HFFc6 (cell line): ENCODE measurements at places on chromosomes 3 and 15.
A peak's percentile ranks its signal among the peaks of the same experiment; 100 is the strongest.

- no peaks in the 10 kb centered on the region for H3K27me3 ChIP-seq
- no peak overlapping the region for H3K27ac ChIP-seq
- DNase-seq, result peak; percentile 45
- no peaks in the 10 kb centered on the region for H3K36me3 ChIP-seq
- H3K4me1 ChIP-seq, result no peaks in the 10 kb centered on the region
These were observed 384.1 kb downstream of the PLOD2 start for GRCh38 chr3:145776782-145777408.

DNA sequence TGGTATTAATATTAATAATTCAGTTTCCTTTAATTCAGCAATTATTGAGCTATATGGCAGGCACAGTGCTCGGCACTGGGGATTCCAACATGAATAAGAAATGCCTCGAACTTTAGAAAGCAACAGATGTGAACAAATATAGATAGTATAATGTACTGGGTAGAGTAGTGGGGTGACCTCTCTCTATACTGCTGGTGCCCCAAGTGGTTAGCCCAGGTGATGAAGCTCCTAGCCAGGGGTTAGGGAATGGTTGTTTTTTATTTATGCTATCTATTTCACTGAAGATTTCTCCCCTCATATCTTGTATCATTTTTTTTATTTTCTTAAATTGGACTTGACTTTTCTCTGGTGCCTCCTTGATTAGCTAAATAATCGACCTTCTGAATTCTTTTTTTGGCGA is 62.1 kb downstream of the BHLHE40 start:
- H3K27ac ChIP-seq, result no peak overlapping the region
- H3K4me1 ChIP-seq, result peaks cover 13% of the 10 kb centered on the region
- no peak overlapping the region for H3K4me3 ChIP-seq
- no peaks in the 10 kb centered on the region for H3K36me3 ChIP-seq

DNA sequence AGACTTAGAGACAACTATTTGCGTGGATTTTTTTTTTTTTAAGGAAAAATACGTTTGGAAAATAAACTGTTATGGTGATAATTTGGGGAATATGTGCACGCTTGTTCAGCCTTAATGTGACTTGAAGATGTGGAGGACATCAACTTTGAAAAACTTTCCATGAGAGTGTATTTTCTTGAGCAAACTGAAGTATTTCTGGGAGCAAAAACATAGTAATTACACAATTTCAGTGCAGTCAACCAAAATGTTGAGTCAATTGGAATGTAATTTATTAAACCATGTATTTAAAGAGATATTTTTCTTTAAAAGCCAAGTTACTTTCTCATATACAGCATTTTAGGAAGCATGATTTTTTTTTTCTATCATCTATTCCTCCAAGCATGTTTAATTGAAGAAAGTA is 80.3 kb upstream of the FLNB start:
- H3K4me1 ChIP-seq, result peaks cover 12% of the 10 kb centered on the region
- H3K4me3 ChIP-seq, result no peak overlapping the region
- peaks cover 20% of the 10 kb centered on the region for H3K36me3 ChIP-seq
- no peak for DNase-seq
- H3K27ac ChIP-seq, result no peak overlapping the region
- peaks cover 2% of the 10 kb centered on the region; the same call in 1 of the 2 replicates for H3K27me3 ChIP-seq

DNA sequence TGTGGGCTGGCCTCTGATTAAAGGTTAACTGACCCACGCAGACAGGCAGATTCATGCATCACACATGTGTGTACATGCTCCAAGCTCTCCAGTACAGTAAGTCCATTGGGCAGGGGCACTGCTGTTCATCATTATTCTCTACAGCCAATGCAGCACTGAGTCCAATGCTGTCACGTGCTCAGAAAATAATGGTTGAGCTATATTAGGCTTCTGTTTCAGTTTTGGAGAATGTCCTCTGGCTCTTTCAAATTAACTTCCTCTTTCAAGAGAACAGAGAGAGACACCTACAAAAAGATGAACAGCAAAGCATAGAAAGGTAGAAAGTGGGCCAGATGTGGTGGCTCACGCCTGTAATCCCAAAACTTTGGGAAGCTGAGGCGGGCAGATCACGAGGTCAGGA is 202.6 kb downstream of the MEX3B start:
- H3K27ac ChIP-seq, result no peak overlapping the region
- no peaks in the 10 kb centered on the region for H3K4me1 ChIP-seq
- no peak for DNase-seq
- H3K27me3 ChIP-seq, result peaks cover 2% of the 10 kb centered on the region; the same call in 1 of the 2 replicates
- H3K36me3 ChIP-seq, result no peaks in the 10 kb centered on the region

DNA sequence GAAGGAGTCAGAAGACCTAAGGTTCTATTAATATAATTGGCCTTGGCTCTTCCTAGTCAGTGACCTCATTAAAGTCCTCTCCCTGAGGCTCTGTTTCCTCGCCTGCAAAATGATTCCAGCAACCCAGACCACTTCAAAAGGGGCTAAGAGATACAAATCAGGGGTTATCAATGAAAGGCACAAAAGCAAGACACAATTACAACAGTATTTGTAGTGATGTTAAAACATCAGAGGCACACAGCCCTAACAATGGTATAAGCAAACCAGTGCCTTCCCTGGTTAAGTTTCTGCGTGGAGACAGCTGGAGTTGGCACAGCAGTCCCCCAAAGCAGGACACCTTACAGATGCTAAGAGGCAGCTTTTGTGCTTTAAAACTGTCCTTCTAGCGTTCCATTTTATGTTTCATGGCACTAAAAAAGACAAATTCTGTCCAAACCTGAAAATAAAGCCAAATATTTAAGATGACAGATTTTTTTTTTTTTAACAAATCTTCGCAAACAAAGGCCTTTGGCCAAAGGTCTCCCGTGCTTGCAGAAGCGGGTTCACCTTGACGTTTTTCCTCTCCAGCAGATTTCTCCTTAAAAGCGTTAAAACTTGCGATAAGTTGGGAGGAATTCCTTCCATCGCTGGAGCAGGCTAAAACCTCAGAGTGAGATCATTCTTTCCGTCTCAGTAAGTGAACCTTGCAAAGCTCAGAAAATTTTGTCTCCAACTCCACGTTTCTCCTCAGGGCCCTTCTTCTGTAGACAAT is 999 bp downstream of the ZNF280D start:
- H3K27me3 ChIP-seq, result no peaks in the 10 kb centered on the region
- peaks cover 34% of the 10 kb centered on the region for H3K4me1 ChIP-seq
- peak; percentile 20 for DNase-seq
- H3K27ac ChIP-seq, result peak overlapping the region; percentile 100

- peaks cover 89% of the 10 kb centered on the region for H3K36me3 ChIP-seq
- H3K27me3 ChIP-seq, result peaks cover 32% of the 10 kb centered on the region
- H3K4me1 ChIP-seq, result peaks cover 77% of the 10 kb centered on the region
- H3K4me3 ChIP-seq, result peak overlapping the region; percentile 97
- DNase-seq, result no peak
These were observed 4.9 kb downstream of the OXTR start for GRCh38 chr3:8764528-8764927.

GRCh38 chr3:42115215-42115614 is 24.1 kb downstream of the TRAK1 start:
- H3K4me3 ChIP-seq, result no peak overlapping the region
- H3K4me1 ChIP-seq, result peaks cover 53% of the 10 kb centered on the region
- peak overlapping the region; percentile 58 for H3K27ac ChIP-seq
- no peak for DNase-seq
- H3K36me3 ChIP-seq, result peaks cover 5% of the 10 kb centered on the region; the same call in 1 of the 2 replicates

GRCh38 chr3:62036726-62037125 is 336.6 kb downstream of the FEZF2 start:
- no peak for DNase-seq
- no peaks in the 10 kb centered on the region for H3K36me3 ChIP-seq
- H3K4me1 ChIP-seq, result peaks cover 27% of the 10 kb centered on the region
- H3K27ac ChIP-seq, result no peak overlapping the region; the same call in 1 of the 2 replicates
- no peak overlapping the region for H3K4me3 ChIP-seq

DNA sequence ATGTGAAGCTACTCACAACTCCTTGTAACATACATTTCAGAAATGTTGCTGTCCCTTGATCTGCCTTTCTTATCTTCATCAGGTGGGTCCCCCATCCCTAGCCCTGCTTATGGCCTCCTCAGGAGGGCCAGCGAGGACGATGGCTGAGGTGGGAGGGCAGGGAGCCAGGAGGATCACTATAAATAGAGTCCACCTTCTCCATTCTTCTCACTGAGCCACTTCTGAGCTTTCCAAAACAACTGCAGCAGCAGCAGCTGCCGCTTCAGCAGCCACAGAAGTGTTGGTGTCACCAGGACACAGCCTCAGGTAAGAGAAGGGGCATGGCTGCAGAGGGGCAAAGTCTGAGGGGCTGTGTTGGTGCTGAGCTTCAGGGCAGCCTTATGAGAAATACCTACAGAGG is 53.5 kb downstream of the ANAPC13 start:
- peaks cover 50% of the 10 kb centered on the region for H3K4me1 ChIP-seq
- peaks cover 4% of the 10 kb centered on the region for H3K27me3 ChIP-seq
- no peaks in the 10 kb centered on the region for H3K36me3 ChIP-seq
- H3K4me3 ChIP-seq, result no peak overlapping the region
- no peak for DNase-seq

DNA sequence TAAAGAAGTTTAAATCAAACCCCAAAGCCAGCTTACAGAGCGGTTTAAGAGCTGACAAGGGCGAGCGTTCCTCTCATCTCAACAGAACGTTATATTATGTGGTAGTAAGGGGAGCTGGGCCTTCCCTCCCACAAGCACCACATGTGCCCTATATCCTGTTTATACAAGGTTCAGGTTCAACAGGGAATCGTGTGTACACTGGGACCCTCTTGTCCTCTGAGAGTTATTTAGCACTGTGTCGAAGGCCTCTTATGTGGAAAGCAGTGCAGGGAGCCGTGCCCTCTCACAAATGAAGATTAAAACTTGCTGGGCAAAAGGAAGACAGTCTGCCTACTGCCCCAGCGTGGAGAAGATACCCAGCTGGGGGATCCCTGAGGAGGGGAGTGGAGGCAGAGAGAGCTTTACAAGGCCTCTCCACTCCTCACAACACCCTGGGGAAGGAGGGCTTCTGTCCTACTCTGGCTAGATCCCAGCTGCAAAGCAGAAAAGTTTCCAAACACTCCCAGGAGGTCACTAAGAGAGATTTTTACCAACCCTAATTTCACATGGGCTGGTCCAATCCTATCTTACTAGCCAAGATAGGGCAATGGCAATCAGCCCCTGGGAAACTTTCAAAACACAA is 2.9 kb downstream of the TLE3 start:
- H3K4me1 ChIP-seq, result peaks cover 33% of the 10 kb centered on the region
- no peak overlapping the region for H3K27ac ChIP-seq
- peak overlapping the region; percentile 79 for H3K4me3 ChIP-seq

GRCh38 chr3:144129536-144130214 is 158.1 kb downstream of the DIPK2A start:
- H3K4me1 ChIP-seq, result no peaks in the 10 kb centered on the region
- H3K27me3 ChIP-seq, result peaks cover 2% of the 10 kb centered on the region; the same call in 1 of the 2 replicates
- no peak overlapping the region for H3K4me3 ChIP-seq
- no peak overlapping the region for H3K27ac ChIP-seq

DNA sequence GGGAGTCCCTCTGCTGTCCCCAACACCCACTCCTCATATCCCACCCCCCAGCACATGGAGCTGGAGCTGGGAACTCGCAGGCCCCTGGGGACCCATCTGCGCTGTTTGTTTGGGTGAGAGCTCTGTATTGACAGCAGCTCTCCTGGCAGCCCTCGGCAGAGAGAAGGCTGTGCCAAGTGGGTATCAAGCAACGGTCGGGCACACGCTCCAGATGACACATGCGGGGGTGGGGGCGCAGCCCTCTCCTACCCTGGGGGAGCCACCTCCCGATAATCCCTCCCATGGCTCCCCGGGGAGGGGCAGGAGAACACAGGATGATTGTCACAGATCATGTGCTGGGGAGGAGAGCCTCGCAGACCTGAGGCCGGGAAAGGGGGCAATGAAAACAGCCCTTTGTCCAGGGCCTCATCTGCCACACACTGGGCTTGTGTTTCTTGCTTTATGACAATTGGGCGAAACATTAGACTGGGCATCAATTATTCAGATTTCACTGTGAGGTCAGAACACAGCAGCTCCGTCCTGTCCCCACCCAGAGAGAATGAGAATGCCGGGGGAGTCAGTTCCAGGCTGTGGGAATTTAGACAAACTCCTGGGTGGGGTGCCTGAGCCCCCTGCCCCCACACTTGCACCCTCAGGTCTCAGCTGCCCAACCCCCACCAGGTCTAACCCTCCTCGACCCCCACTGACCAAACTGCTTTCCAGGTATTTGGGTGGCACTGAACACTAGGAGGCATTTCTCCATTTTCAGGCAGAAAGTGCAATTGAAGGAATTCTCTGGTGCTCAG is 46.4 kb upstream of the KLF13 start:
- no peaks in the 10 kb centered on the region for H3K4me1 ChIP-seq
- no peak overlapping the region for H3K4me3 ChIP-seq
- H3K36me3 ChIP-seq, result no peaks in the 10 kb centered on the region
- no peak overlapping the region for H3K27ac ChIP-seq

GRCh38 chr15:40584191-40584590 is 9.9 kb upstream of the KNL1 start:
- peaks cover 4% of the 10 kb centered on the region; the same call in 1 of the 2 replicates for H3K36me3 ChIP-seq
- peaks cover 2% of the 10 kb centered on the region; the same call in 1 of the 2 replicates for H3K27me3 ChIP-seq
- no peak overlapping the region for H3K4me3 ChIP-seq
- H3K4me1 ChIP-seq, result no peaks in the 10 kb centered on the region
- no peak overlapping the region for H3K27ac ChIP-seq
